MG63 (cell line): ENCODE measurements at places on chromosomes 16 and 17. TPM values are rescaled to one million over a fixed set of nuclear protein-coding genes. Genes with fewer than 3 reads are reported as not detected.
A peak's percentile ranks its signal among the peaks of the same experiment; 100 is the strongest.

The KRT31 gene
- not detected in 2 replicates for total RNA-seq

The CACNB1 gene
- 2.2 and 2.4 TPM in 2 replicates for total RNA-seq

The ESRP2 gene
- total RNA-seq, result 0.36 TPM in 1 of 2 replicates, not detected in the other

The SOST gene
- not detected in 2 replicates for total RNA-seq

The TLCD2 gene
- 0.37 and 0.59 TPM in 2 replicates for total RNA-seq

The EPN3 gene
- total RNA-seq, result not detected in 2 replicates

The SEC14L5 gene
- total RNA-seq, result not detected in 2 replicates

The CCT6B gene
- total RNA-seq, result not detected in 2 replicates

- no peak for DNase-seq
These were observed 88.0 kb downstream of the LITAF start for GRCh38 chr16:11498683-11499082.

DNA sequence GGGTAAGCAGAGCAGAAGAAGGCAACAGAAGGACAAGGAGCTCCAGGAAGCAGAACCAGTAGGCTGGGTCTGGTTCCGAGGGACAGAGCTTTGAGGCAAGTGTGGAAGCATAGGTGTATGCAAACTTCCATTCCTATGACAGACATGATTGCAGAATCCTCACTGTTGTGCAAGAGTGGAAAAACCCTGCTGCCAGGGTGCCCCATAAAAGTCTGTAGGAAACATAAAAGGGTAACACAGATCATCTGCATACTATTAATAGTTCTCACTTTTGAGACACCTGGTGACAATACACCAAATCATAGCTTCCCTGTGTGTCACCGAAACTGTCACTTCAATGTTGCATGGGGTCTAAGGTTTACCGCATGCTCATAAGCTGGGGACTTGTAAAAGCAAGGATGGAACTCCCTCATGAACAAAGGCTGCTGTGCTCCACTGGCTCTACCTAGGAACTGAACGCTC is 39.7 kb downstream of the ARHGAP17 start:
- DNase-seq, result no peak

DNA sequence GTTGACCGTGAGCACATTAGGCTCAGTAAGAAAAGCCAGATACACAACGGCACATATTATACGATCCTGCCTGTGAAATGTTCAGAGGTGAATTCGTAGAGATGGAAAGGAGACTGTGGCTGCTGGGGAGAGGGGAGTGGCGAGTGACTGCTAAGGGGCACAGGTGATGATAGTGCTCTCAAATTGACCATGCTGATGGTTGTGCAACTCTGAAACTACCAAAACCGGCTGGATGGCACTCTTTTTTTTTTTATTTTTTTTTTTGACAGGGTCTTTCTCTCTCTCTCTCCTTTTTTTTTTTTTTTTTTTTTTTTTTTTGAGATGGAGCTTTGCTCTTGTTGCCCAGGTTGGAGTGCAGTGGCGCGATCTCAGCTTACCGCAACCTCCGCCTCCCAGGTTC is 8.1 kb upstream of the SEC14L5 start:
- DNase-seq, result no peak

GRCh38 chr16:49639739-49640431 is 216.0 kb downstream of the ZNF423 start:
- DNase-seq, result peak; percentile 13

- peak; percentile 92 for DNase-seq
These were observed at the start of gene DDX52 for GRCh38 chr17:37643118-37643766. TSS of gene DDX52 (minus strand) at chr17:37643446. CDS start at chr17:37643420, 26 bp downstream.

- DNase-seq, result peak; percentile 69
These were observed 13.8 kb upstream of the KRTAP9-2 start for GRCh38 chr17:41212524-41213169.

DNA sequence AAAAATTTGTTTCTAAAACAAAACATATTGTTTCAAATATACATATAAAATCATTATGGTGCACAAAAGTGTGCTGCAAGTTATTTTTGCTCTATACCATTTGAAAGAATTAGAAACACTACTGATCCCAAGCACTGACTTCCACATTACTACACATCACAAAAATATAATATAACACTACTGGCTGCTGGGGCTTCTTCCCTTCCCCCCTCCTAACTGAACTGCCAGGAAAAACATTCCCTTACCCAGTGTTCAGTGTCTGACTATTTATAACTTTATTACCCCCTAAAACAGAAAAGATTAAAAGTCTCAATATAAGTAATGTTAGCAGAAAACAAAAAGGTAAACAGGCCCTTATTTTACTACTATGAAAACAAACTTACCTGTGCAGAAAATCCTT is 36.9 kb downstream of the GPATCH8 start:
- no peak for DNase-seq

DNA sequence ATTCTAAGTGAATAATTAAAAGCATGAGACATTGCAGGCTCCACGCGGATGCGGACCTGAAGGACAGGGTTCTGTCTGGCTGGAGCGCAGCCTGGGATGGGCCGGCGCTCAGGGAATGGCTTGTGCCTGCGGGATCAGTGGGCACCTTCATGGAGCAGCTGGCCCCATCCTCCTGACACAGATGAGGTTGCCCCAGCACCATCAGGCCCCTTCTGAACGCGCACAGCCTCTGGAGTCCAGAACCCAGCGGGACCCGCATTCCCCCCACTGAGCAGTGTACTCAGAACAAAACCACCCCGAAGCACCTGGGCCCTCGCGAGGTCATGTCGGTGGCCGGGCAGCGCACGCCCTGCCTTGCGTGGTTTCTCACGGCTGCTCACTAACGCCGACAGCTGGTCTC is 70.5 kb upstream of the CHMP6 start:
- DNase-seq, result no peak

GRCh38 chr17:11506635-11507034 is 91.6 kb upstream of the DNAH9 start:
- peak; percentile 16 for DNase-seq

DNA sequence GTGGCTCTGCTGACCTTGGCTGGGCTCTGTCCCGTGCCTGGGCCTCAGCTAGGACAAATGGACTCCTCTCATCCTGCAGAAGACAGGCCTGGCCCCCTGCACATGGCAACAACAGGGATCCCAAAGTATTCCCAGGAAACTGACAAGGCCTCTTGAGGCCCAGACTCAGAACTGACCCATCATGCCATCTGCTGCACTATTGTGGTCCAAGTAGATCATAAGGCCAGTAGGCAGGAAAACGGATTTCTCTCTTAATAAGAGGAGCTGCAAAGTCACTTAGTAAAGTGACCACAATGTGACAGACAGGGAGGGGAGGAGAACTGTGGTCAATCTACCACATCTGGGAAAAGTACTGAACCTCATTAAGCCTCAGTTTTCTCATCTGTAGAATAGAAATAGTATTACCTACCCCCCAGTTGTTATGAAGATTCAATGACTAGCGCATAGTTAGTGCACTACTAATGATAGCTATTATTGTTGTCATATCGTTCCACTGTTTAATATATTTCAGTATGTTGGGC is 62.1 kb upstream of the TNRC6A start:
- DNase-seq, result no peak

- DNase-seq, result no peak
These were observed 992 bp downstream of the NLRC3 start for GRCh38 chr16:3576211-3576610.
